Caudate nucleus (tissue), 63 donors: ENCODE measurements at places on chromosomes 12 and 14.

DNA sequence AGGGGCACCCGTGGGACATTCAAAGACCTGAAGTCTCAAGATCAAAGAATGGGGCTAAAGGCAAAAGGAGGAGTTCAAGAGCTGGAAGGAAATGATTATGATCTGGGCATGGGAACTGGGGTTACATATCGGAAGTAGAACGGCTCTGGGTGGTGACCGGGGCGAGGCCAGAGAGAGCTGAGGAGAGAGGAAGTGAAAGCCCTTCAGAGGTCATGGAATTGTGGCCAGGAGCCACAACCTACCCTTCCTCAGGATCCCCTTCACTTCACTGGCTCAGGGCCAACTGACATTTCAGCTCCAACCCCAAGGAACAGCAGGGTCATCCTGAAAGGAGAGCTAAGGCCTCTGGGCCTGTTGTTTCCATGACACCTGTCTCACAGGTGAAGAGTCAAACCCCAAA, 57.8 kb downstream of the GALNT16 start:
- no peak for DNase-seq

- DNase-seq, result no peak
Observed at GRCh38 chr12:124391340-124392261, 96.7 kb downstream of the RFLNA start.

GRCh38 chr14:105899657-105900397, 373.4 kb downstream of the TMEM121 start:
- no peak for DNase-seq

GRCh38 chr14:34843011-34843554, 32.1 kb downstream of the BAZ1A start:
- peak; percentile 19 for DNase-seq

- no peak for DNase-seq
Observed at GRCh38 chr14:60094306-60094897, 2.7 kb downstream of the PCNX4 start.

- no peak for DNase-seq
Observed at GRCh38 chr12:50440288-50440687, 39.6 kb downstream of the LARP4 start.

DNA sequence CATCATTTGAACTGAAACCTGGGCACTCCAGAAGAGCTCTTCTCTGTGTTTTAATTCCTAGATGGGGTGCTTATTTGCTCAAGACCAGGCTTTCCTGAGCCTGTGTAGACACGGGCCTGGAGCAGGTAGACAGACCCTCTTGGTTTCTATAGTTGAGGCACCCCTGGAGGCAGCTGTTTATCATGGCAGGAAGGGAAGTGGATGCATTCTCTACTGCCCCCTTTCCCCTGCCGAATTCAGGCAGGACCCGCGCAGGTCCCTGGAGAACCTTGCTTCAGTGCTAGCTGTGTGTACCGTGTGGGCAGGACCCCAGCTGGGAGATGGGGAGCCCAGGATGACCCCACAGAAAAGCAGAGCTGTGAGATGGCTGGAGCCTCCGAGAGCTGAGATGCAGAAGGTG, 6.0 kb downstream of the CACNA1C start:
- DNase-seq, result no peak

GRCh38 chr14:96274122-96274521, 18.1 kb downstream of the BDKRB1 start:
- no peak for DNase-seq

- no peak for DNase-seq
Observed at GRCh38 chr12:133203344-133204263, 22.3 kb downstream of the ZNF268 start.

DNA sequence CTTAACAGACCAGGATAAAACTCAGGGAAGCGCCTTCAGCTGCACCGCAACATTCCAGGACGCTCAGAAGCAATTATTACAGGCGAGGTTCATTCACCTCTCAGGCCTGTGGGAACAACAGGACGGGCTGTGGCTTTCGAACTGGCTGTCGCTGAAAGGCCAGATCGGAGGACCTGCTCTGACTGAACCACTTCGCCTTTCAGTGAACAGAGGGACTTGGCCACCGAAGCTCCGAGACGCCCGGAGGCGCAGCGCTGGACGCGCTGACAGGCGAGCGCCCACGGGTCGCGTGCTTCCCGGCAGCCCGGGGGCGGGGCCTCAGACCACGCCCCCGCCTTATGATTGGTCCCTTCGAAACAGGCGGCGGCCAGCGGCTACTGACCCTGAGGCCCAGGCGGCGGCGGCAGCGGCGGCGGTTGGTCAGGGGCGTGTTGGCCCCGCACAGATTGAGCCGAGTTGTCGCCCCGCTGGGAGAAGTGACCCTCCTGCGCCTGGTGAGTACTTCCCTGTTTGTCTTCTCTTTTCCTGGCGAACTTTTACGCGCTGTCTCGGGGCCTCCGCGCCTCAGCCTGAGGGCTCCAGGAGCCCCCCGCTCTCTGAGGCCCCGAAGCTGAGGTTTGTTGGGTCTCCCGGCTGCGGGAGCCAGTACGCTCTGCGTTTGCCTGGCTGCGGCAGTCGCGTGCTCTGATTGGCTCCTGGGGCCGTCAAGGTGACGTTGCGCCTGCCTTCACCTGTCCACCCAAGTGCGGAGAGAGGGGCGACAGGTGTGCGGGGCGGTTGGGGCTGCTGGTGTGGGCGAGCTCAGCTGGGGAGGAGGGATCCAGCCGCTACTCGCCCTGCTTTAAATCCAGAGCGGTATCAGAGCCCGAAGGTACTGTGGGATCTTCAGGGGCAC, at the start of gene GAS2L3:
TSS of gene GAS2L3 (plus strand) at position 393 of the 895 bp plus-strand sequence. CDS start 21,221 bp downstream, outside the sequence.
- DNase-seq, result peak; percentile 72

GRCh38 chr12:14982562-14982961, 9.7 kb downstream of the PDE6H start:
- DNase-seq, result no peak

GRCh38 chr12:56437430-56438176, 11.6 kb downstream of the TIMELESS start:
- DNase-seq, result no peak
